ENCODE measurements at places on chromosomes 5 and 9.

DNA sequence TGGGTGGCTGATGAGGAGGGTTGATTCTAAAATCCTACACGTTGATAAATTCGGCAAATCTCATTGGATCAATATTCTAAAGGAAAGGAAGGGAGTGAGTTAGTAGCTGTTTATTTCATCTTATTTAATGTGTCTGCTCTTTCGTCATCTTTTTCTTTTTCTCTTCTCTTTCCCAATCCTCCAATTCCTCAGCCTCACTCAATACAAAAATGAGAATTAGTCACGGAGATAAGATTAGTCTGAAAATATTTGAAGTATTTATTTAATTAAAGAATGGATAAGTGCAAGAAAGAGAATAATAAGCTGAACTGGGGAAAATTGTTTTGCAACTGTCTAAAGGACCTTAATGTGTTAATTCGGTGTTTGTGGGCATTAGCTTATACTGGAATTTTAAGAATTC is 1095.1 kb downstream of the DTWD2 start:
- DNase-seq = no peak

GRCh38 chr5:169923988-169924387 is 56.3 kb downstream of the INSYN2B start:
- no peak for DNase-seq

GRCh38 chr9:86122311-86122710 is 23.0 kb upstream of the GOLM1 start:
- no peak for DNase-seq

GRCh38 chr5:133851521-133851920 is 116.9 kb downstream of the C5orf15 start:
- no peak for DNase-seq

GRCh38 chr9:16869131-16869881 is 1.2 kb downstream of the BNC2 start:
- DNase-seq = no peak

DNA sequence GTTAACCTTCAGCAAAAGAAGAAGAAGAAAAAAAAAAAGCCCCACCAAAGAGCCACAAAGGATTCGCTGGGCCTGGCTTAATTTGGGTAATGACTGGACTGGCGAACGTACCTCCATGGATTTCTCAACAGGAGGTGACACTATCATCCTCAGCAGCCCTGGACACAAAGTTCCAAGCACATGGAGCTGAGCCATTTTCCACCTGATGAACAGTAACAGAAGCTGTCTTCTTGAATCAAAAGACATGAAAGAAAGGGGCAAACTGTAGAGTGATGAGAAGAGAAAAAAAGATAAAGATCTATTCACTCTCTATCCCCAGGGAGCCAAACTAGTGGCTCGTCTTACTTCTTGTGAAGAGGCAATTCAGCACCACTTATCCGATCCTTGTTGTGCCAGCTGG is 150.2 kb upstream of the TRPM3 start:
- no peak for DNase-seq

DNA sequence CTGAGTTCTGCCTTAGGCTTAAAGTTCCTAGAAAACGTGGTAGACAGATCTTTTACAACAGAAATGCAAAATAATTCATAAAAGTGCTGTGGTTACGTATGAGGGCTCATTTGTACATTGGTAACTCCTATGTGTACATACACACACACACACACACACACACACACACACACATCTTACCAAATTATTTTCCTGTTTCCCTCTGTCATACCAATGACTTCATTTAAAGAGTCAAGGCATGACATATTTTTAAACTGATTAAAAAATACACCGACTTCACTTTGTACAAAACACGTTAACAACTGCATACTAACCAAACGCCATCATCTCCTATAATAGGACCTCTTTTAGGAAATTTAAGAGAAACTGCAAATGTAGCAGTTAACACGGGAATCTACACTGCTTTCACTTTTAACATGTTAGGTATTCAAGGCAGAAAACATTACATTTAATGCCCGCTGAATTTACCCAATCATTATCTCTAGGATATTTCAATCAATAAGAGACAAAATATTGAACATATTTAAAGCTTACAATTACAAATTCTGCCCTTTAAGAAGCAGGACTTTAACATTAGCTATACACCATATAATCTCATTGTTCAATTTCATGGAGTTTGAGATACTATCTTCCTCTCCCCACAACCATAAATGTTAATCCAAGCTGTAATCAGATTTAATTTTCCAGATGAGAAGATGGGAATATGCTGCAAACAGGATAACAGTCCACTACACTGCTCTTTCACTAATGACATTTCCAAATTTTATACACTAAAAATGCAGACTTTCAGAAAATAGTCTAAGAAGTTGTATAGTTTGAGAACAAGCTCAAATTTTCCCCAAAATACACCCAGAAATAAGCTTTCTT is 133.1 kb downstream of the DENND1A start:
- DNase-seq = no peak

- DNase-seq = no peak
Measured at GRCh38 chr5:130260481-130260880, 356.2 kb downstream of the CHSY3 start.

- DNase-seq = no peak
Measured at GRCh38 chr5:80251636-80252035, 4.2 kb downstream of the SERINC5 start.

- DNase-seq = no peak
Measured at GRCh38 chr5:61507232-61507631, 175.2 kb downstream of the ZSWIM6 start.

DNA sequence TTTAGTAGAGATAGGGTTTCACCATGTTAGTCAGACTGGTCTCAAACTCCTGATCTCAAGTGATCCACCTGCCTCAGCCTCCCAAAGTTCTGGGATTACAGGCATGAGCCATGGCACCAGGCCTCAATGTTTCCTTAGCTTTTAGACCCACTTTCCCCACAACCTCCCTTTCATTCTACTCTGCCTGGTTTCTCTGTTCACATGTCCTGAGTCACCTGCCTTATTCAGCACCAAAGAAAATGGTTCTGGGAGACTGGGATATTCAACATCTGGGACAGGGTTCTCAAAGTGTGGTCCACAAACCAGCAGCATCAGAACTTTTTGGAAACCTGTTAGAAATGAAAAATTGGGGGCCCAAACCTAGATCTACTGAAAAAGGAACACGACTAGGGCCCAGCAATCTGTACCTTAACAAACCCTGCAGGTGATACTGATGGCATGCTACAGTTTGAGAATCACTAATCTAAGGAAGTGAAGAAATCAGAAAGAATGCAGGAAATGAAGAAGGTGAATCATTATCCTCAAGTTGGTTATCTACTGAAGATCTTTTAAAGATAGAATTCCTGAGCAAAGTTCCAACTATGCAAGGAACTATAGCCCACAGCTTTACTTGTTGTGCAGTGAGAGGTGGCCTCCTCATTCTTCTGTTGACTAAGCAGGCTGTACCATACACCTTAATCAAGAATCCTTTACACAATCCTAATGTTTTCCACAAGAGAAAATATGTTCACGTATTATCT is 51.8 kb upstream of the CTNNAL1 start:
- DNase-seq = no peak

DNA sequence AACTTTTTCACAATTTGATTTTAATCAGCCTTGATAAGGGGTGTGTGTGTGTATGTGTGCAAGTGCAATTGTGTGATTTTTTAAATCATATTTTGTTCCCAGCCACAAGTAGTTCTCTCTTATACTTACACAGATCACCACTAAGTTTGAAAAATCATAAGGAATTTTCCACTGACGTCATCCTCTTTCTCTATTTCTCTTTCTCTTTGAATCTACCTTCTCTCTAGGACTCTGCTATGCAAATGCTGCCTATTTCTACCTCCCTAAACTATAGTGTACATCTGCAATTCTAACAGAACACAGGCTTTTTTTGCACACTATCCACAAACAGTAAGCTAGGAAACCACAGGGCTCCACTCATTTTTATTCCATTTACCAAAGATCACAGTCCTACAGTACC is 254.6 kb upstream of the CYLC2 start:
- DNase-seq = no peak

DNA sequence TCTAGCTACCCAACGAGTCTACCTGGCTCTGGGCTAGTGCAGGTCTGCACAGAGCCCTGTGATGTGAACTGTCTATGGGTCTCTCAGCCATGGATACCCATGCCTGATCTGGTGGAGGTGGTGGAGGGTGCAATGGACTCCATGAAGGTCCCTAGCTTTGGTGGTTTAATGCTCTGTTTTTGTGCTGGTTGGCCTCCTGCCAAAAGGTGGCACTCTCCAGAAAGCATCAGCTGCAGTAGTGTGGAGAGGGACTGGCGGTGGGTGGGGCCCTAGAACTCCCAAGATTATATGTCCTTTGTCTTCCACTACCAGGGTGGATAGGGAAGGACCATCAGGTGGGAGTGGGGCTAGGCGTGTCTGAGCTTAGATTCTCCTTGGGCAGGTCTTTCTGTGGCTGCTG is 290.1 kb downstream of the AGTPBP1 start:
- no peak for DNase-seq

DNA sequence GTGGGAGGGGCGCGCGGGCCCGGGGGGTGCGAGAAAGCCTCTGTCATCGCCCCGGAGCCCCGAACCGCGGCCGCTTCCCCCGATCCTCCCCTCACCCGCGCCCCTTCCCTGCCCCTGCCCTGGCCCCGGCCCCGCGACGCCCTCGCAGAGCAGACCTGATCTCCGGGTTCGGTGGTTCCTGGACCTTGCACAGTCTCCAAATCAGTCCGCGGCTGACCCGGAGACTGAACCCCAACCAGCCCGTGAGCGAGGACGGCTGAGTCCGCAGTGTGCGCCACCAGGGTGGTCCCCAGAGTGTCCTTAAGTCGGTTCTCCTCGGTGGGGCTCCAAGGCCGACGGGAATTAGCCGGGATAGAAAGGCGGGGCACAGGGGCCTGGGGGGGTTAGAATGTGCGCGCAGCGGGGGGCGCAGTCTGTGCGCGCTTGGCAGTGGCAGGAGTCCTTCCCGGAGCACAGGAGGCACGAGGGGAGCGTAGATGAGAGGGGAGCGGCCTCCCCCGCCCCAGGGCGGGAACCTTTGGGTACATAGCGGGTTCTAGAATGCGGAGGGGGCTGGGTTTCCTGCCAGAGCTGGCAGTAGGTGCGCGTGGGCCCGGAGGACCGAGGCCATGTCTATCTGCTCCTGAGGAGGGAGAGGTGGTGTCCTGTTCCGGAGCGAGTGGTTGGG is 779 bp downstream of the PKN3 start:
- DNase-seq = no peak

DNA sequence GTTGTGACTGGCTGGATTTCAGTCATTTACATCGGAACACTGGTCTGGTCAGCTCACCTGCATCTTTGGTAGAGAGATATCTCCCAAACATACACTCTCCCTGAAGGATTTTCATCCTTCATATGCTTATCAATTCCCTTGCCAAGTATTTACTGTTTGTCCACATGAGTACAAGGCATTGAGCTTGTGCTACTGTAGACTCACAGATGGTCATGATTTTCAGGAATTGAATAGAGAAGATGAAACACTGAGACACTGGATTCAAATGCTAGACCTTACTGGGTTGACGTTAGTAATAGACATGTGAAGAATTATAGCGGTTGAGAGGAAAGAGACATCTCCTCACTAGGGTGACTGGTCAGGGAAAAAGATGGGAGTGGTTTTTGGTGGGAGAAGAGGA is 62.9 kb upstream of the ABL1 start:
- DNase-seq = no peak

DNA sequence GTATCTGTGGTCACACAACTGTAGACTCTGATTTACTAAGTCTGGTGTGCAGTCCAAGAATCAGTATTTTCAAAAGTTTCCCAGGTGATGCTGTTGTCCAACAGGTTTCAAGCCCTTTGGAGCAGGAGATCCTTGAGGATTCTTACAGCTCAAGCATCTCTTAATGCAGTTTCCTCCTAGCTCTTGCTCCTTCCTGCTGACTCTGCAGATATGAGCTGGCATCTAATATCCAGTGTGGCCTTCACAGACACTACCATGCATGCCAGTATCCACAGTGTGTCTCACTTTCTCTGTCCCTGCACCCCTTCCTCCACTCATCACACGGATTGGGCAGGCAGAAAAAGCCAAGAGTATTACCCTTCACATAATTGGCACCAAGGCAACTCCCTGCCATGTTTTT is 182.2 kb upstream of the TNC start:
- no peak for DNase-seq

- DNase-seq = no peak
Measured at GRCh38 chr5:73120222-73121118, at the start of gene TMEM171. TMEM171 (plus strand) TSS chr5:73120575; CDS start chr5:73123374, 2,799 bp downstream.

- DNase-seq = no peak
Measured at GRCh38 chr5:135985951-135986350, 31.2 kb upstream of the LECT2 start.

DNA sequence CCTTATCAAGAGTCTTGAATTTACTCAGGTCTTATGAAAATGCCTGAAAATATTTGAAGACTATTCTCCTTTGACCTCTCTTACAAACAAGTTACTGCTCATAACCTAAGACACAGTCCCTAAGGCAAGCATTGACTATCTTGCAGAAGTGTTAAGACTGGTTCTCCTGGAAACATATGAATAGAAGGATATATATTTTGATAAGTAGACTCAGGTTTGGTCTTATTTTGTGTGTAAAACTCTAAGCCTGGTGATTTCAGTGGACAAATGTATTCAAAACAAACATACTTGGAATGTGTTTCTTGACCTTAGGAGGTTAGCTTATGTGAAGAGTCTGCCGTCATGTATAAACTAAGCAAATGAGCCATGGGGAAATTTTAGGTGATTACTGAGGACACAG is 7.5 kb upstream of the UBQLN1 start:
- no peak for DNase-seq

DNA sequence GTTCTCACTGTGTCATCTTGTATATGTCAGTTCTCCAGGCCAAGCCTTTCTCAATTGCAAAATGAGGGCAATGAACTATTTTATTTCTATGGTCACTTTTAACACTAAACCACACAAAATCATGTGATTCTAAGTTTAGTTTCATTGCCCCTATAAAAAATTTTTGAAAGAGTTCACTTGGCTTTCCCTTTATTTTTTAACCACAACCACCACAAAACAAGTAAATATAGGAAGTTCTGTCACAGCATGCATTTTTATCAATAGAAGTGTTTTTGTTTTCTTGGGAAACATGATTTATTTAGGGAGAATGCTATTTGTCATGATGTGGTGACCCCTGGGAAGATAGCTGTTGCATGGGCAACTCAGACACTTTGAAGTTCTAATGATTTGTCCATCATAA is 169.1 kb downstream of the CSNK1G3 start:
- DNase-seq = no peak

- DNase-seq = no peak
Measured at GRCh38 chr9:106393226-106393625, 469.7 kb upstream of the ZNF462 start.

- no peak for DNase-seq
Measured at GRCh38 chr9:35516479-35516878, 26.6 kb downstream of the RUSC2 start.

- no peak for DNase-seq
Measured at GRCh38 chr9:127418037-127418471, 6.1 kb upstream of the ZNF79 start.

GRCh38 chr9:94031946-94032345 is 52.3 kb upstream of the PTPDC1 start:
- DNase-seq = no peak

DNA sequence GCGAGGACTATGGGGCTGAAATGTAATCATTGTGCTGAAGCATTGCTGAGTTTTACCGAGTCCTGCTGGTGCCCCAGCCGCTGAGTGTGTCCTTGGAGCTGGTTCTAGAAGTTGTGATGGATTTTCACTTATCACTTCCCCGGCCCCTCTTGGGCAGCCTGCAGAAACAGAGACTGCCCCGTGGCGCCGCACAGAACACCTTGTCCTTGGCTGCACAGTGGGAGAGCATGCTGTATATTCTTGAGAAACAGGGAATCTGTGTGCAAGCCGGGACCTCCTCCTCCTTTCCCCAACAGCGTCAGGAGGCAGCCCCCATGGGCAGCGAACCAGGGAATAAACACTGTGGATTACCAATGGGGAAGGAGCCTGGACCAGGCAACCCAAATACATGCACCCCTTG is 90.6 kb upstream of the RUFY1 start:
- DNase-seq = no peak
